CD4-positive, alpha-beta T cell treated with Interleukin-4 for 1 hour (primary cell): ENCODE measurements at places on chromosomes 12 and 14.

GRCh38 chr14:65080960-65081747 is 21.2 kb downstream of the MAX start:
- no peak for DNase-seq

DNA sequence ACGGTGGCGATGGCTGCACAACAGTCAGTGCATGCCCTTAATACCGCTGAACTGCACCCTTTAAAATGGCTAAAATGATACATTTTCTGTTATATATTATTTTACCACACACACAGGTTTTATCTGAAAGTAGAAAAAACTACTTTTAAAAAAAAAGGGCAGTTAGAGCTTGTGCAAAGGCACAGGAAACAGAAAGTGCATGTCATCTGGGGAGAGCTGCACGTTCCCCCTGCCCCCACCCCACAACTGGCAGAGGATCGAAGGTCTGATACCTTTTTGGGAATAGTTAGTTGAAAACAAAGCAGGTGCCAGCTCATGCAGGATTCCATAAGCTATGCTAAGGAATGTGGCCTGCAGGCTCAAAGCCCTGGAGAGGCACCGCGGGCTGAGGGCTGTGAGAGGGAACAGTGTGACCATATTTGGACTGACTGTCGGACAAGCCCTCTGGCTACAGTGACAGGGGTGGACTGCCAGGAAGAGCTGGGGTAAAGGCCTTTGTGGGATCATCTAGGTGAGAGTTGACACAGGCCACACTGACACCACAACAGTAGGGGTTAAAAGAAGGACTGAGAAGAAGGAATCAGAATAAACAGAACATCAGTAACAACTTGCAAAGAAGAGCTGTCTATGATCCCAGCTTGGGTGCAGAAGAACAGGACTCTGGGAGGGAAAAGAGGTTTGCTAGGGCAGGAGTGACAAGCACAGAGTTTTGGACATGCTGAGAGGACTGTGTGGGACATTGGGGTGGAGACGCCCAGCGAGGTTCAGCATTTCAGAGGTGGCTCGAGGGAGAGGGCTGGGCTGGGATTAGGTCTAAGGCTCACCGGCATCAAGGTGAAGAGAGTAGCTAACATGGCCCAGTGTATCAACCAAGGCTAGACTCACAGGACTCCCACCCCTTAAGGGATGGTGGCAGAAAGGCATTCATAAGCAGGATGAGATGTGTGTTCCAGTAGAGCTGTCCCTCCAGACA is 54.6 kb downstream of the ACTN1 start:
- no peak for DNase-seq

GRCh38 chr12:106953352-106954250 is 2.1 kb upstream of the TMEM263 start:
- DNase-seq, result no peak

DNA sequence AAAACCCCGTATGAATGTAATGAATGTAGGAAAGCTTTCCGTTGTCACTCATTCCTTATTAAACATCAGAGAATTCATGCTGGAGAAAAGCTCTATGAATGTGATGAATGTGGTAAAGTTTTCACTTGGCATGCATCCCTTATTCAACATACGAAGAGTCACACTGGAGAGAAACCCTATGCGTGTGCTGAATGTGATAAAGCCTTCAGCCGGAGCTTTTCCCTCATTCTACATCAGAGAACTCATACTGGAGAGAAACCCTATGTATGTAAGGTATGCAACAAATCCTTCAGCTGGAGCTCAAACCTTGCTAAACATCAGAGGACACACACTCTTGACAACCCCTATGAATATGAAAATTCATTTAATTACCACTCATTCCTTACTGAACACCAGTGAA is 23.8 kb downstream of the ZNF891 start:
- DNase-seq, result no peak

GRCh38 chr12:76020731-76021672 is 10.6 kb downstream of the PHLDA1 start:
- peak; percentile 83 for DNase-seq

- no peak for DNase-seq
Observed at GRCh38 chr12:39503439-39503838, 60.5 kb upstream of the KIF21A start.

GRCh38 chr14:102545461-102546265 is 36.1 kb upstream of the ANKRD9 start:
- DNase-seq, result no peak

DNA sequence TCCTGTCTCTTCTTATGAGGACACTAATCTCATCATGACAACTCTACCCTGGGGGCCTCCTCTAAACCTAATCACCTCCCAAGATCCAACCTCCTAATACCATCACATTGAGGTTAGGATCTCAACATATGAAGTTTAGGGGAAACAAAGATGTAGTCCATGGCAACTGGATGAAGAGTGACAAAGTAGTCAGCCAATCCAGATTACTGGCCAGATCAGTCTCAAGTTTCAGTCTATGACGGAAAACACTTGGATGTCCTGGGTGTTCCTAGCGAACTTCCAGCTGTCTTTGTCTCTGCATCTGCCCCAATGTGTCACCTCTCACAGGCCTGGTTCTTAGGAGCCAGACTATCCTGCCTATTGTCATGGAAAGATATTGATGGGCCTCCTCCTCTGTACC is 630.8 kb downstream of the AACS start:
- DNase-seq, result no peak

DNA sequence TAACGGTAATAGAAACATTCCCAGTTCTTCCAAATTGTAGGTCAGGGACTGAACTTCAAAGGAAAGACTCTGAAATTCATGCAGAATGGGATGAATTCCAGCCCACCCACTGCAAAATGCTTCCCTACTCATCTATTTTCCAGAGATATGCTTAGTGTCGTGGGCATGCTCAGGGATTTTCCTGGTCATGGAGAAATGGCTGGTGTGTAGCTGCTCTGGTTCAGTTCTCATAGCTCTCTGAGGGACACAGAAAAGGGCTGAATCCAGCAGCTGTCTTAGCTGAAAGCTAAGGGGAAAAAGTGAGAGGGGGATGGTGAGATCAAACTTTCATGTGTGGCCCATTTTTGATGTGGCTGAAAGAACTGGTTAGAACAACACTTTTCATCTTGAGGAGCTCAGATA is 72.9 kb upstream of the KRAS start:
- peak; percentile 41 for DNase-seq

DNA sequence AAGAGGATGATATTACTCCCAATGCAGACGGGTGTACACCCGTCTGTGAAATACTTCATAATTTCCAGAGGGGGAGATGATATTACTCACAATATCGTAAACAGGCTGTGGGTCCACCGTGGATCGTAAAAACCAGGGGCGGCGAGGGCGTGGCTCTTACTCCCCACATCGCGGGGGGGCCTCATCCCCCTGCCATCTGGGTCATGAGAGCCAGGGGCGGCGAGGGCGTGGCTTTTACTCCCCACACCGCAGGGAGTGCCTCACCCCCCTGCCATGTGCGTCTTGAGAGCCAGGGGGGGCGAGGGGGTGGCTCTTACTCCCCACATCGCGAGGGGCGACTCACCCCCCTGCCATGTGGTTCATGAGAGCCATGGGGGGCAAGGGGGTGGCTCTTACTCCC is 86.2 kb upstream of the GNG2 start:
- DNase-seq, result no peak

- no peak for DNase-seq
Observed at GRCh38 chr14:72558721-72559120, 335.2 kb downstream of the DPF3 start.

- no peak for DNase-seq
Observed at GRCh38 chr12:70607107-70607506, 30.1 kb downstream of the PTPRB start.

DNA sequence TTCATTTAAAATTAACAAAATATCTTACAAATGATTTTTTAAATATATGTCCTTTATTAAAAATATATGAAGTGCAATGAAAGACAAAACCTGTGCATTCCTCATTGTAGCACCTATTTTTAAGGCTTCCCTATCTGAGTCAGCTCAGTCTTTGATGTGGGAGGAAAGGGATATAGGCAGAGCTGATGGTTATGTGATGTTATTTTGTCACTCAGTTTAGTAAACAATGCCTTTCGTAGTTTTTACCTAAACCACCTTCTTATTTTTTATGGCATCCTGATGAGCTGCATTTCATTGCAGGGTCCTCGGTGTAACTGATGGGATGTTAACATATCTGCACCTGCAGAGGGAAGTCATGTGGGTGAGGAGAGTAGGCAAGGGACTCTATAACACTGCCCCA is 58.9 kb upstream of the FRMD6 start:
- no peak for DNase-seq

- DNase-seq, result no peak
Observed at GRCh38 chr12:131528667-131529066, 182.2 kb upstream of the SFSWAP start.

DNA sequence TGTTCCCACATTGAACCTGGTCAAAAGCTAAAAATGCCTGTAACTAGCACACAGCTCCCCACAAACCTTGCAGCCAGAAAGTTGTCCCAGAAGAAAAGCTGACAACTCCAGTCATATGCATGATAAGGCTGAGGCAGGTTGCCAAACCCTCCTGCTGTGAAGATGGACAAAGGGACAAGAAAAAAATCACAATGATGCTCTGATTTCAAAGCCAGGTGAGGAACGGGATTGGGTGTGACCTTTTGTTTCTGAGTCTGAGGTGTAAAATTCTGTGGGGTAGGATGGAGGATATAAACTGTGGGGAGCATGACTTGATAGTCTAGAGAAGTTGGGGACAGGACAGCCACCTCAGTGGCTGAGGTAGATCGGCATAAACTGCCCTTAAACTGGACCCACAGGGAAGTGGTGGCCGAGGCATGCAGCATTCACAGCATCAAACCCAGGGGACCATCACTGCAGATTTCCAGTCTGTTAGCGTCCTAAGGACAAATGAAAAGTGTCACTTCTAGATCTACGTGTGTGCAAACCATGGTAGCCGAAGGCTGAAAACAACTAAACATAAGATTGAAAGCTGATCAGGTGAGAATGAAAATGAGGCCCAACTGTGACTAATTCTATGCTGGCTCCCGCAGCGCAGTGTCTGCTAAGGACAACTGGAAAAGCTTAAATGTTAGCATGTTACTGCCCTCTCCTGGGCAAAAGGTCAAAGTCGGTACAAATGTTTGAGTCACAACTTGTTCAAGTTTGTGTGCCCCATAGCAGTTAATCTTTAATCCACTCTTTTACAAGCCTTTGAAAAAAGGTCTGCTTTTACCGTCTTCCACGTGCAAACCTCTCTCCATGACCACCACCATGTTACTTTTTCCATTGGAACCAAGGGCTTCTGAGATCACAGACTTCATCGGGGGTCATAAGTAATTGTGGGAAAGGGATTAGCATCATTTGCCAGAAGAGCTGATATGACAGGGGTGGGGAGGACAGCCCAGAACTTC is 39.8 kb downstream of the GRIN2B start:
- no peak for DNase-seq

- no peak for DNase-seq
Observed at GRCh38 chr14:22830443-22831010, 840 bp downstream of the MRPL52 start.

DNA sequence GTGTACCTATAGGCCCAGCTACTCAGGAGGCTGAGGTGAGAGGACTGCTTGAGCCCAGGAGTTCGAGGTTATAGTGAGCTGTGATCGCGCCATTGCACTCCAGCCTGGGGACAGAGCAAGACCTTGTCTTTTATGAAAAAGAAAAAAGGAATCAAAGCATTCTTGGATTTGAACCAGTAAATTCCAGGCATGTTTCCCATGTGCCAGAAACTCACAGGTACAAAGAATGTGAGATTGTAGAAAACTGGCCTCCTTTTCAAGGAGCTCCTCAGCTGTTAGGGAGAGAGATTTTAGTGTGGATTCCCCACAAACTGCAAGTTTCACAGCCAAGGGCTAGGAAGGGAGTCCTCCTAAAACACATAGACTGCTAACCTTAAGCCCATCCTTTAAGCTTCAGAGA is 95.0 kb downstream of the FOXN4 start:
- no peak for DNase-seq

DNA sequence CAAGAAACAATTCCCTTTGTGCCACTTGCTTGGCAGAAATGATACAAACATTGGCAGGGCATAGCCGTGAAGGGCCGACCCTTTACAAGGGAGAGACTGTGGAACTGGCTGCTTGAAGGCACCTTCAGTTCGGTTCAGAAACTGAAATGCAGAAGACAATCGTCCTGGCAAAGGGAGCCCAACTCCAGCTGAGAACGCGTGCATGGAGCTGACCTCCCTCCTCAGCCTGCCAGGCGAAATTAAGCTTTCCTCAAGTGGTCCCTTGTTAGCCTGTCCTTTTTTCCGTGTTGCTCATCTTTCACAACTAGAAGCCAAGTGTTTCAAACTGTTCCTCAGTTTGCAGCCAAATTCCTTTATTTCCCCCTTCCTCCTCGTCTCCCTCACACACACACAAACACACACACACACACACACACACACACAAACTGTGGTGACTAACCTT is 8.1 kb downstream of the LGR5 start:
- no peak for DNase-seq
